ENCODE measurements at places on chromosomes 16 and 17. TPM values are rescaled to one million over a fixed set of nuclear protein-coding genes. Genes with fewer than 3 reads are reported as not detected.

Gene FUS
- 34.6 TPM for total RNA-seq

Gene HCRT
- total RNA-seq, result not detected

Gene RAB40B
- total RNA-seq, result 37.9 TPM

Gene MRPS23
- total RNA-seq, result 71.5 TPM

Gene SLC22A31
- not detected for total RNA-seq

Gene AANAT
- total RNA-seq, result not detected

Gene ZMYND15
- 0.03 TPM for total RNA-seq

Gene USP7
- total RNA-seq, result 14.9 TPM

Gene KRTAP3-2
- total RNA-seq, result not detected
